Vagina (tissue), 2 donors: ENCODE measurements at places on chromosomes 1 and 21. TPM values are rescaled to one million over a fixed set of nuclear protein-coding genes. Genes with fewer than 3 reads are reported as not detected.

Gene SLC5A9
- 0.25 TPM for total RNA-seq

Gene KRTAP6-2
- not detected for total RNA-seq

DNA sequence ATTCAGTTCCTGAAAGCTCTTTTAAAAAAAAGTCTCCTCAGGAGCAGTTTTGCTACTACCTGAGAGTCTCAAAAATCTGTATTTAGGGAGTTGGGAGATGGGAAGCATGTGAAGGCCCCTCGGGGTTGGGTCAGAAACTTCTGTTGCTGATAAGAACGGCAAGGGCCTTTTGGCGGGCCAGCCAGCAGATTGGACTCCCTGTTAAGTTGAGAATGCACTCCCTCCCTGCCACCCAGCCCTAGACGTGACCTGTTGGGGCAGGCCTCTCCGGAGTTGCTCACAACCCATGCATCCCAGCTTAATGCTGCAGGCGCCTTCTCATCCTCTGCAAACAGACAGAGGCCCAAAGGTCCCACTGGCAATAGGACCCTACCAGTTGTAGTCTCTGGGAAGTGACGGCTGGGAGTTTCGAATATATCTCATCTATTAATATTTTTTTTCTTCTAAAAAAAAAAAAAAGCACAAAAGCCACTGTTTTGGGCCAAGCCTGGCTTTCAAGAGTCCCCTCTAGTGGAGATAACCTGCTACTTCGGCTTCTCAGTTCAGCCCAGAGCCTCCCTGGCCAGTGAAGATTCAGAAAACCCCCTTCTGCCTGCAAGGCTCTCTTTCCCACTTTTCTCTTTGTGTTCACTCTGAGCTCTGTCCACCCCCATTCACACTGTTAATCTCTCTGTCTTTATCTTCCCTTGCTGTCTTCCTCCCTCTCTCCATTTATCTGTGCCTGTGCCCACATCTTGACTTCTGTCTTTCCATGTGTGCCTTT lies 5.3 kb downstream of the PLXNA2 start:
- no peak for DNase-seq

- no peak for DNase-seq
Measured at GRCh38 chr1:226749467-226749866, 10.4 kb upstream of the ITPKB start.

DNA sequence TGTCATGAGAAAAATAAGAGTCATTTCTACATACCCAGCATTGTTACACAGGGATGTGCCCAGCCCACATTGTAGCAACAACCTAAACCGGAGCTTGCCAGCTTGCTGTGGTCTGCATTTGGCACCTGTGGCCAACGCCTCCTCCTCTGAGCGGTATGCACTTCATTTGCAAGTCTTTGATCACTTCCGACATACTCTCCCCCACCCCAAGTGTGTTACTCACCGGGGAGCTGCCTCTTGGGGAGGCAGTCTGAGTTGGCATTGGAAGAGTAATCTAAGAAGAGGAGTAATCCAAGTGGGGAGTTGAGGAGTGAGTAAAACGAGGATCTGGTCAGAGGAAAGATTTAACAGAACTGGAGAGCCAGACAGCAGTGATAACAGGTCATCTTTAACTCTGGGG lies 3.8 kb downstream of the BCL9 start:
- no peak for DNase-seq

GRCh38 chr1:233629305-233629935 lies 15.5 kb downstream of the KCNK1 start:
- no peak for DNase-seq

DNA sequence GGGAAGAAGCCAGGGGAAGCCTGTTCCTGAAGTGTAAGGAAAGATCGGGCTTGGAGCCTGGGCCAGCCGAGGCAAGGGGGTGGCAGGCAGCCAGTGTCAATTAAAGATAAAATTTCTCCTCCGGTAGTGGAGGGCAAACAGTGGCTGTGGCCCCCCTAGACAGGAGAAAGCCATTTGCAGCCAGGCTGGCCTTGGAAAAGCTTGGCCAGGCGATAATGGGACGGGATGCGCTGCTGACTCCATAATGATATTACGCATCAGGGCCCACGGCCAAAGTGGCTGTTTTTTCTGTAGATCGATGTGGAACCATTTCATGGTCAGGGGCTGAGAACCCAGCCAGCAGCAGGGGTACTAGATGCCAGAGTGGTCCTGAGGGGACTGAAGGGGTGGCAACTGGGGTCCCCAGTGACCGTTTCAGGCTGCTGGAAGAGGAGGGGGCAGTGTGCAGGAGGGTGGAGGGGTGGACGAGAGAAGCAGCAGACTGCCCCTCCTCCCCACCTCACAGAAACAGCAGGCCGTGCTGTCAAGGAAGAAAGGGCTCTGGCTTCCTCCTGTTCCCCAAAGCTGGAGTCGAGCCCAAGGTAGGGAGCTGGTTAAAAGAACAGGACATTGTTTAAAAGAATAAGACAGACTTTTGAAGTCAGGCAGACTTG lies 25.2 kb downstream of the KCNC4 start:
- DNase-seq, result no peak

DNA sequence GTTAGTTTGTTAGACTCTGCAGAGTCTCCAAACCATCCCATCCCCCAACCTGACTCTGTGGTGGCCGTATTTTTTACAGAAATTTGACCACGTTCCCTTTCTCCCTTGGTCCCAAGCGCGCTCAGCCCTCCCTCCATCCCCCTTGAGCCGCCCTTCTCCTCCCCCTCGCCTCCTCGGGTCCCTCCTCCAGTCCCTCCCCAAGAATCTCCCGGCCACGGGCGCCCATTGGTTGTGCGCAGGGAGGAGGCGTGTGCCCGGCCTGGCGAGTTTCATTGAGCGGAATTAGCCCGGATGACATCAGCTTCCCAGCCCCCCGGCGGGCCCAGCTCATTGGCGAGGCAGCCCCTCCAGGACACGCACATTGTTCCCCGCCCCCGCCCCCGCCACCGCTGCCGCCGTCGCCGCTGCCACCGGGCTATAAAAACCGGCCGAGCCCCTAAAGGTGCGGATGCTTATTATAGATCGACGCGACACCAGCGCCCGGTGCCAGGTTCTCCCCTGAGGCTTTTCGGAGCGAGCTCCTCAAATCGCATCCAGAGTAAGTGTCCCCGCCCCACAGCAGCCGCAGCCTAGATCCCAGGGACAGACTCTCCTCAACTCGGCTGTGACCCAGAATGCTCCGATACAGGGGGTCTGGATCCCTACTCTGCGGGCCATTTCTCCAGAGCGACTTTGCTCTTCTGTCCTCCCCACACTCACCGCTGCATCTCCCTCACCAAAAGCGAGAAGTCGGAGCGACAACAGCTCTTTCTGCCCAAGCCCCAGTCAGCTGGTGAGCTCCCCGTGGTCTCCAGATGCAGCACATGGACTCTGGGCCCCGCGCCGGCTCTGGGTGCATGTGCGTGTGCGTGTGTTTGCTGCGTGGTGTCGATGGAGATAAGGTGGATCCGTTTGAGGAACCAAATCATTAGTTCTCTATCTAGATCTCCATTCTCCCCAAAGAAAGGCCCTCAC lies at the start of gene OLIG2:
TSS of gene OLIG2 (plus strand) at position 447 of the 954 bp plus-strand sequence. CDS start 928 bp downstream, outside the sequence.
- no peak for DNase-seq

DNA sequence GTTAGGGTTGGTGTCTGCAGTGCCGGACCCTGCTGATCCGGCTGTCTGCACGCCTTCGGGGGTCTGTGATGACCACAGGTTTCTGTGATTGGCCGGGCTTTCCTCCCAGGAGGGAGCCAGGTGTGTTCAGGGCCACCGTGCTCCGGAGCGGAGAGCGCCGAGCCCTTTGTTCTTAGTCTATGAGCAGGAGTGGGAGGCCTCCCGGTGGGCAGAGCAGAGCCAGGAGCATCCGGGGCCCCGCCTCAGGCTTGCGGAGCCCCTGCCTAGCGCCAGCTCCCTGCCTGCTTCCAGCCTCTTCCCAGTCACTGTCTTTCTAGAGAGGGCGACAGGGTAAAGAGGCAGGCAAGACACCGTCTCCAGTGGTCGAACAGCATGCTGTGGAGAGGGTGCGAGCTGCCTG lies 31.8 kb downstream of the KCNAB2 start:
- no peak for DNase-seq

DNA sequence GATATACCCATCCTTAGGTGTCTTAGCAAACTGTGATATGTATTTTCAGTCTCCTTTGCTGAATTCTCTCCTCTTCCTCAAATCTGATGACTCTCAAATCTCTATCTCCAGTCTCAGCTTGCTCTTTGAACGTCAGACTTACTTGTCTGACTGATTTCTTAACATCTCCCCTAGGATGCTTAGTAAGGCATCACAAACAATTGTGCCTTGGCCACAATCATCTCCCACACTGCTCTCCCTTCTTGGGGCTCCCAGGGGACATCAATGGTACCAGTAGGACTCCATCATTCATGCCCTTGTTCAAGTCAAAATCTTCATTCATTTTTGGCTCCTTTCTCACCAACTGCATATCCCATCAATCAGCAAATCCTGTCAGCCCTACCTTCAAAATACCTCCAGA lies 42.0 kb downstream of the GNG12 start:
- no peak for DNase-seq
